ENCODE measurements at places on chromosomes 5 and 9.

DNA sequence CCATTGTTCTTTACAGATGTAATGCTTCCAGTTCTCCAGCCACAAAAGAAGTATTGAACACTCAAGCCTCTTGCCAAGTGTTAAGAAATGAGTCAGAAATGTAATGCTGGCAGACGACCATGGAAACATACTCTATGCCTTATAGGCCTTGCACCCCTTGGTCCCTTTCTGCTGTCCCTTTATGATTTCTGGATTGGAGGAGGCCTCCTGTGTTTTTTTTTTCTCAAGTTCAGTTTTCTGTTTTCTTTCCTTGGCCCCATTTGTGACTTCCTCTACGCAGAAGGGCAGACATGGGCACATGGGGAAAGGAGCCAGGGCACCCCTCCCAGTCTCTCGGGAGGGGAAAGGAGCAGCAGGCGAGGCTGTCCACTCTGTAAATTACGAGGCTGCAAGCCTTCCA, 53.4 kb downstream of the SNX18 start:
- DNase-seq = no peak

GRCh38 chr9:124279531-124280175, 21.9 kb downstream of the NEK6 start:
- no peak for DNase-seq

GRCh38 chr5:115396688-115397087, 100.2 kb upstream of the CCDC112 start:
- no peak for DNase-seq

- DNase-seq = no peak
Observed at GRCh38 chr9:33049680-33050361, 24.7 kb downstream of the DNAJA1 start.

DNA sequence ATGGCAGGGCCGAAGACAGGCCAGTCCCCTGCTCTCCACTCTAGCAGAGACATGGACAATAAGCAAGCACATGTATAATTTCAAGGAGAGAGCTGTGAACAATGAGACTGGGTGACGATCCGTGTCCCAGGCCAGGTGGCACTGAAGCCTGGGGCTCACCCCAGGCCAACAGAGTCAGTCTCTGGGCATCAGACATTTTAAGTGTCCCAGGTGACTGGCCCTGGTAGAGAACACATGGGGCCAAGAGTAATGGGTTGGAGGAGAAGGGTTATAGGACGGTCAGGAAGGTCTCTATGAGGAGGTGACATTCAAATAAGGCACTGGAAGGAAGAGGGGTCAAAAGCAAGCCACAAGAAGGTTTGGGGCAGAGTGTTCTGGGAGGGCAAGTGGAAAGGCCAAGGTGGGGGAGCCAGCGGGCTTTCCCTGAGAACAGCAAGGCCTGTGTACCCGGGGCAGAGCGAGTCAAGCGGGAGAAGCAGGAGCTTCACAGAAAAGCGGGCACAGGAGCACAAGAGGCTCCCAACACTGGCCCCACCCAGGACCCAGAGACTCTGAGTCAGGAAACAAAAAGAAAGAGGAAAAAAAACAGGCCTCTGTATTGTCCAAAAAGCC, 1.1 kb upstream of the AKNA start:
- no peak for DNase-seq

DNA sequence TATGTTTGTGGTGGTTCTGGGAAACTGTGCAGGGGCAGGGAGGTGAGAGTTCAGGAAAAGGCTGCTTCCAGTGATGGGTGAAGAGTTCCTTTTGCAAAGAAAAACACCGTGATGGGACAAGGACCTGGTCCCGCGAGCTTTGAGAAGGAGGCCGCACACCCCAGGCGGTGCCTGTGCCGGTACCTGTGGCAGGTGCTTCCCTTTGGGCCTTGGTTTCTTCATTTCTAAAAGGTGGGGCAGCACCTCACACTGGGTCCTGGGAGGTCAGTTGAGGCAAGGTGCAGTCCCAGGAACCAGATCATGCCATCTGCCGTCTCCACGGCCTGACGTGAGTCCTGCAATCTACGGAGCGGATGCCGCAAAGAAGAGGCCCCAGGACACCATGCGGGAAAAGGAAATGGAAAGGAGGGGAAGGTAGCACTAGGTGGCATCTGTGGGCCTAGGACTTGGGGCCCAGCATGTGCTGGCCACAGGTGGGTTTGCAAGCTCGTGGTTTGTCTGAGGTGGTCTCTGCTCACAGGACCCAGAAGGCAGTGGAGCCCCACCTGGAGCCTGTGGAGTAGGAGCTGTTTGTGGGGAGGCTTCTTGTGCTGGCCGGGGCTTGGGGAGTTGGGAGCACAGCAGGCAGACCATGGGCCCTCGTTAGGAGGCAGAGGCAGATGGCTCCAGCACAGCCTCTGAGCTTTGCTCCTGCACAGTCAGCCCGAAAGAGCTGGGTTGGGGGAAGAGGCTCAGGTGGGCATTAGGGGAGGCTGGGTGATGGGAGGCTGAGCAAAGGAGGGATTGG, 131.6 kb downstream of the CACNA1B start:
- DNase-seq = no peak

GRCh38 chr5:170221327-170221741, 11.5 kb upstream of the C5orf58 start:
- DNase-seq = peak; percentile 2

DNA sequence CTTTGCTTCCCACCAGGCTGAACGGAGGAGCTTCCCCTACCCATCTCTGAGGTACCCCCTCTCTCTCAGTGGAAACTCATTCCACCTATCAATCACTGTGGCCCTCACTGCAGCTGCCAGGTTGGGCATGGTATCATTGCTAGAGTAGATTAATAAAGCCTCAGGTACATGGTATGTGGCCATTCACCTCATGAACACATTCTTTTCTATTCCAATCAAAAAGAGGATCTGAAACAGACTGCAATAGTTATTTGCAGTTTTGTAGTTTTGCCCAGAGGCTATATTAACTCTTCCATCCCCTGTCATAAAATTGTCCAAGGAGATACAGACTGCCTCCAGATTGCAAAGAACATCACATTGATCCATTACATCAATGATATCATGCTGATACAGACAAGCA, 85.8 kb upstream of the MVB12B start:
- no peak for DNase-seq

- DNase-seq = no peak
Observed at GRCh38 chr9:136023410-136024225, 62.4 kb upstream of the UBAC1 start.

- peak; percentile 10 for DNase-seq
Observed at GRCh38 chr5:94508461-94509148, 109.8 kb downstream of the KIAA0825 start.

GRCh38 chr9:89611425-89611824, 6.6 kb downstream of the GADD45G start:
- DNase-seq = no peak

DNA sequence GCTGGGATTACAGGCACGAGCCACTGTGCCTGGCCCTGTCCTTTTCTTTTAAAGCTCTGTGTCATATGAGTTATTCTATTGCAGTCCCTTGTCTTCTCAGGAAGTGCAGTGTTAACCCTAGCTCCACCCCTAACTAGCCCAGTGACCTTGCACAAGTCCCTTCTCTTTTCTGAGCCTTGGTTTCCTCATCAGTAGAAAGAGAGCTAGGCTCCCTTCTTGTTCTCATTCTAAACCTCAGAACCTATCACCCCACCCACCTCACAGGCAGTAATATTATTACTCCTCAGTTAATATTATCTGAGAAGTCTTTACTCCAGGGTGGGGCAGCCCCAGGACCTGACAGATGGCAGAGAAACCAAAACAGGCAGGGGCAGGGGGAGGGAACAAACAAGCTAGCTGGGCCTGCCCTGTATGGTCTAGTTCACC, 7.2 kb downstream of the CYFIP2 start:
- DNase-seq = no peak

DNA sequence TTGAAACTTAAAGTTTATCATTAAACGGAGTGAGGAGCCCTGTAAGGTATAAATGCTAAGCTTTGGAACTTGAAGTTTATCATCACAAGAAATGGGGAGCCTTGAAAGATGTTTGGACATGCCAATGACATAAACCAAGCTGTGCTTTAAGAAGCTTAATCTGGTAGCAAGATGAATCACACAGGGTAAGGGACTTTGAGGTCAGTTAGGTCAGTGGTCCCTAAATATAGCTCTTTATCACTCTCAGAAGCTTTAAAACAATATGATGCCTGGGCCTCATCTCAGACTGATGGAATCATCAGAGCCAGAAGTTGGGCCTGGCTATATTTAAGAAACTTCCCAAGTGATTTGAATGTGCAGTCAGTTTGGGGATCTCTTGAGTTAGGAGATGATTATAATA, 85.7 kb downstream of the TNC start:
- DNase-seq = no peak

DNA sequence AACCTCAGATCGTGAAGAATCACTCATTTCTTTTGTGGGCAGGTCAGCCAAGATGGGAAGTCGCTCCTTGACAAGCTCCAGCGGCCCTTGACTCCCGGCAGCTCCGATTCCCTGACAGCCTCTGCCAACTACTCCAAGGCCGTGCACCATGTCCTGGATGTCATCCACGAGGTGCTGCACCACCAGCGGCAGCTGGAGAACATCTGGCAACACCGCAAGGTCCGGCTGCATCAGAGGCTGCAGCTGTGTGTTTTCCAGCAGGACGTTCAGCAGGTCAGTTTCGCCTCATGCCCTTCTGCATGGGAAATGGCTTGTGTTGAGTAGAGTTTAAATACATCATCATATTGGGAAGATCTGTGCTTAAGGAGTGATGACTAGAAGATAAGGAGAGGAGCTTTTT, 173.3 kb downstream of the TRIO start:
- no peak for DNase-seq

DNA sequence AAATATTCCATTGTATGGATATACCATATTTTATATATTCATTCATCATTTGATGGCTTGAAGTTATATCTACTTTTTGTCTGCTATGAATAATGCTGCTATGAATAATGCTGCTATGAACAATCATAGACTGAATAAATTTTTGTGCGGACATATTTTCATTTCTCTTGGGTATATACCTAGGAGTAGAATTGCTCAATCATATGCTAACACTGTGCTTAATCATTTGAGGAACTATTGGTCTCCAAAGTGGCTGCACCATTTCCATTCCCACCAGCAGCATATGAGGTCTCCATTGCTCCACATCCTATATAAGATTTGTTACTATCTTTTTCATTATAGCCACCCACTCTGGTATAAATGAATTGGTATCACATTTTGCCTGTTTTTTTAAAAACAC, 18.3 kb upstream of the TEK start:
- no peak for DNase-seq

DNA sequence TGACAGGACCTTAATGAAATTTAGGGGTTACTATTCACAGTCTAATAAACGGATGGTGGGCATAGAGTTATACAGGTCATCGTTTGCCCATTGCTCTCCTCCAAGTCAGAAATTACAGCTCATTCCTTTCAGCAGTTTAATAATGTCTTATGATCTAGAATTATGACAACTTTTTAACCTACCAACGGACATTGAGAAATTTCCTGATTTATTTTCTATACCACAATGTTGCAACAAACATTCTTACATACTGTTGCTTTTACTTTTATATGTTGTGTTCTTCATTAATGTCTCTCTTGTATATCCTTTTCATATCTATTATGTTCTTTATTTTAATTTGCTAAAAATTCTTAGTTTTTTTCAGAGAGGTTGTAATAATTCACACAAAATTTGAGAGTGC, 152.8 kb upstream of the PRLR start:
- no peak for DNase-seq

- DNase-seq = no peak
Observed at GRCh38 chr5:104915226-104915625, 1352.6 kb upstream of the NUDT12 start.

DNA sequence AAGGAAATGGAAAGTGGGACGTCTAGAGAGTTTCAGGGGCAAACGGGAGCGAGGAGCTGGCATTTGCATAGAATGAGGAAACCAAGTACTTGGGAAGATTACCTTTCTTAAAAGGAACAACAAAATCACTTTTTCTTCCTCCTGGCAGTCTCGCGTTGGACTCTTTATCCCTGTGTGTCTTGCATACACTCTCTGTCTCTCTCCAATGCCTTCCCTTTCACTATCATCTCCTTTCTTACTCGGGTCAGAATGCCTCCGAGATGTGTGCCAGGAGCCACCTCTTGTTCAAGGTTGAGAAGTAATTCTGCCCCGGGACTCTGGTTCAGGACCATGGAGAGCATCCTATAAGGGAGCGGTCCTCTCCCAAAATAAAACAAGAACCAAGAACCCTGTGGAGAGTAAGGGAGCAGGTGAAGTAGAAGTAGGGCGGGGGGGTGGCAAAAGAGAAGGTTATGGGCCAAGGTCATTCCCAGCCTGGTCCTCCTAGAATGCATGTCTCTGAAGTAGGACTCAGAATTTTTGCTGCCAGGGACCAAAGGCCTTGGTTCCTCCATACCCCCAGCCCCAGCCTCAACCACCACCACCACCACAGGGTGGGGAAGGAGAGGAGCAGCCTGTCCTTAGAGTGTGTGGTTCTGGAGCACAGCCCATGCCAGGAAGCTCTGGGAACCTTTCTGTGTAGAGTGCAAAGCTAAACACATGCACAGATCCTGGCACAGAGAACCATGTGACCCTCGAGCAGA, 72.1 kb upstream of the ARAP3 start:
- no peak for DNase-seq

GRCh38 chr9:126357074-126357473, 30.4 kb downstream of the MVB12B start:
- peak; percentile 50 for DNase-seq

GRCh38 chr9:107108342-107109130, 174.5 kb upstream of the RAD23B start:
- DNase-seq = no peak

DNA sequence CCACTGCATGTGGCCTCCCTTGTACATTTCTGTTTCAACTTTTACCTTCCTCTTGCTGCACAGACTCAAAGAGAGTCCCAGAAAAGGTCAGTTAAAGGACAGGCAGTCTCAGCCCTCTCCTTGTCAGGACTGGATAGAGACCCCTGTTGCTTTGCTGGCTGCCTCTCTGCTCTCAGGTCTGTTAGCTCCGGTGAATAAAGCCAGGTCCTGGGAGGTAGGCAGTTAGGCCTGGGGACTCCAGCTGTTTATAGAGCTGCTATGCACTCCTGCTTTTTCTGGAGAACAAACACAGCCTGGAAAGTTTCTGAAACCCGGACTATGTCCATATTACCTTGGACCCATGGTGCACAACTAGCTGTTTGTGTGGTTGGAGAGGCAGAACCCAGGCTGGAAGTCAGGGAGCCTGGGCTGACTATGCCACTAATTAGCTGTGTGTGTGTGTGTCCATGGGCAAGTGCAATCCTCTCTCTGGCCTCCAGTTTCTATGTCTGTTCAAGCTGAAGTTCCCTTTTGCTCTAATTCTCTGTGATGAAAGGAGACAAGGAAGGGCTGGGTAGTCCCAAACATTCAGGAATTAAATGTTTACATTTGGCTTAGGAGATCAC, 42.9 kb downstream of the GLRA1 start:
- DNase-seq = no peak

GRCh38 chr9:133572821-133573361, 36.3 kb downstream of the FAM163B start:
- DNase-seq = peak; percentile 47

- DNase-seq = no peak
Observed at GRCh38 chr9:98990181-98990870, 46.6 kb downstream of the COL15A1 start.

- no peak for DNase-seq
Observed at GRCh38 chr5:112061666-112062065, 304.7 kb upstream of the NREP start.

All from NCI-H2029 (cell line).